ENCODE measurements at places on chromosomes 16 and 17. TPM values are rescaled to one million over a fixed set of nuclear protein-coding genes. Genes with fewer than 3 reads are reported as not detected.

Gene KRT17
- 43.2 TPM for total RNA-seq

Gene NRN1L
- total RNA-seq: 1.5 TPM

Gene HCRT
- not detected for total RNA-seq

DNA sequence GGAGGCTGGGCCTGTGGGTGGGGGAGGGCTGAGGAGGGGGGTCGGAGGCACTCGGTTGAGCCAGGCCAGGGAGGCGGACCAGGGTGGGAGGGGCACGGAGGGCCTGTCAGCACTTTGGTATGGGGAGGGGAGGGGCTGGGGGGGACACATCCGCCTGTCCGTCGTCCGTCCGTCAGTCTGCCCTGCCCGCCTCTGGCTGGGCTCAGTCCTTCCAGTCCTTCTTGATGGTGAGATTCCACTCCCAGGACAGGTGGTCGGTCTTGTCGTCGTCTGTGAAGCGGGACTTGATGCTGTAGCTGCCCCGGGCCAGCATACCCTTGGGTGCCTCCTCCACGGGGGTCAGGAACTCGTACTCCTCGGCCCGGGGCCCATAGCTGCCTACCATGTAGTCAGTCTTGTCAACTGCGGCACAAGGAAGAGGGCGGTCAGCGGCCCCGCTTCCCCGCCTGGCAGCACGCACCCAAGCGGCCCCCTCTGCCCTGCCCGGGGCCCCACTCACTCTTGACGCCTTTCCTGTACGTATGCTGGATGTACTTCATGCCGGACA lies 2.4 kb downstream of the ARHGDIA start:
- no peak for DNase-seq

DNA sequence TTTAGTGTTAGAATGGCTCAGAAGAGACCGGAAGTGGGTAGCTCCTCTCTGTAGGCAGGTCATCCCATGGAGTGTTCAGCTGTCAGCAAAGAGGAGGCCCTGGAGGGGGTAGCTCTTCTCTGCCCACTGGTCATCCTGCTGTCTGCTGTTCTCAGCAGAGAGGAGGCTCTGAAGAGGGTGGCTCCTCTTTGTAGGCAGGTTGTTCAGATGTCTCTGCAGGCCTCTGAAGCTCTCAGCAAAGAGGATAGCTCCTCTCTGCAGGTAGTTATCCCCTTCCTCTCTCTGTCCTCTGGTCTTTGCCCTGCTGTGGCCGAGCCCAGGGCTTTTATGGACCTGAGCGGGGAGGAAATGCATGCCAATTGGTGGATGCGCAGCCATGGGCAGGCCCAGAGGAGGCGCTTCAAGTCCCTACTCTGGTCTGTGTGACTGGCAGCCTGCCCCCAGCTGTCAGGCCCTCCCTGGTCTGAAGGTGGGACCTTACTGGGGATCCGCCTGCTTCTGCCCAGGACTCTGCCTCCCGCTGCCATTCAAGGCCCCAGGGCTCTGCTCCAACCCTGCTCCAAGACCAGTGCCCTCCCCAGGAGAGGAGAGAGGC lies 32.5 kb upstream of the FA2H start:
- DNase-seq: peak; percentile 76

GRCh38 chr16:15894571-15895374 lies 6.4 kb upstream of the CEP20 start:
- no peak for DNase-seq

All from osteocyte (in vitro differentiated cells).